ENCODE measurements at places on chromosomes 5 and 9.
A peak's percentile ranks its signal among the peaks of the same experiment; 100 is the strongest.

DNA sequence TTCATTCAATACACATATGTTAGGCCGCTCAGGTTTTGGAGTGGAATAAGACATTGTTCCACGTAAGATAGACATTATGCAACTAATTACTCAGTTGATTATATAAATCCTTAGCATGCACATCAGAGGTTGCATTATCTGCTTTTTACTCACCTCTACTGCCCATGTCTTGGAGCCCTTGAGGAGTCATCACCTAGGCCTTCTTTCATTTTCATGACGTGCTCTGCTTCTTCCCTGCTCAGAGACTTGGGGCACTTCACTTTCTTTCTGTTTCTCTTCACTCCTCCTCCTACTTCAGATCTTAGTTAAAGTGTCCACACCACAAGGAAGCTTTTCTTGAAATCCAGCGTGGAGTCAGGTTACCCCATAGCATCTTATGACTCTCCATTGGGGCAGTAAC lies 241.1 kb downstream of the TLR4 start:
- no peak for DNase-seq

DNA sequence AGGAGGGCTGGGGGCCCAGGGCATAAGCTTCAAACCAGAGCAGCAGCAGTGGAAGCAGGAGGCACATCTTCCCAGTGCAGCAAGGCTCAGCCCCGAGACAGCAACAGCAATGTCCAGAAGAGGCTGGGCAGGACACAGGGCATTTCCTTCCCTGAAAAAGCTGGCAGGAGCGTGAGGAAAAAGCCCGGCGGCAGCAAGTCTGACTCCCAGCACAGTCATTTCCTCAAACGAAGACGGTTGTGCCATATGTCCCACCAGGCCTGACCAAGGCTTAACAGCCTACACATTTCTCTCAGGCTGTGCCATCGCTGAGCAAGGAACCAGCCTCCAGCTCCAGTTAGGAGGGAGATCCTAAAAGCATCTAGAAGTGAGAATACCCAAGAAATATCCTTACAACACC lies 74.5 kb downstream of the APTX start:
- peak; percentile 43 for DNase-seq

- DNase-seq, result no peak
Observed at GRCh38 chr5:428219-428618, 14.8 kb upstream of the EXOC3 start.

GRCh38 chr5:67102708-67103107 lies 93.9 kb downstream of the CD180 start:
- no peak for DNase-seq

DNA sequence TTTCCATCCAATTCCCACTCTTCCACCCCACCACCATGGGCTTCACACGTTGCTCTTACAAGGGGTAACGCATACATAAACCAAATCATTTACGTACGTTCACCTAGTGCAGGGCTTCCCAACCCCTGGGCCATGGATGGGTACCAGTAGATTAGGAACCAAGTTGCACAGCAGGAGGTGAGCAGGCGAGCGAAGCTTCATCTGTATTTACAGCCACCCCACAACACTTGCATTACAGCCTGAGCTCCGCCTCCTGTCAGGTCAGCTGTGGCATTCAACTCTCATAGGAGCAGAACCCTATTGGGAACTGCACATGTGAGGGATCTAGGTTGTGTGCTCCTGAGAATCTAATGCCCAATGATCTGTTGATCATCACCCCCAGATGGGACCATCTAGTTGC lies 82.3 kb downstream of the CEMIP2 start:
- DNase-seq, result no peak

DNA sequence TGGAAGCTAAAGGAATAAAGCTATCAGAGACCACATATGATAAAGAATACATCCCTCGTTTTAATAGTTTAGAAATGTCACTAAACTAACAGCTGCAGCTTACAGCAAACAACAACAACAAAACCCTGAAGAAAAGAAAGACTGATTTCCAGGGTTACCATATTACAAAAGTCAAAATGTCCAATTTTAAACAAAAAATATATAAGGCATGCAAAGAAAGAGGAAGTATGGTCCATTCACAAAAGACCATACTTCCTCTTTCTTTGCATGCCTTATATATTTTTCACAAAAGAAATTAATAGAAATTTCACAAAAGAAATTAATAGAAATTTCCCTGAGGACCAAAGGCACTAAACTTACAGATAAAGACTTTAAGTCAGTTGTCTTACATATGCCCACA lies 354.2 kb downstream of the ARL15 start:
- peak; percentile 29 for DNase-seq

DNA sequence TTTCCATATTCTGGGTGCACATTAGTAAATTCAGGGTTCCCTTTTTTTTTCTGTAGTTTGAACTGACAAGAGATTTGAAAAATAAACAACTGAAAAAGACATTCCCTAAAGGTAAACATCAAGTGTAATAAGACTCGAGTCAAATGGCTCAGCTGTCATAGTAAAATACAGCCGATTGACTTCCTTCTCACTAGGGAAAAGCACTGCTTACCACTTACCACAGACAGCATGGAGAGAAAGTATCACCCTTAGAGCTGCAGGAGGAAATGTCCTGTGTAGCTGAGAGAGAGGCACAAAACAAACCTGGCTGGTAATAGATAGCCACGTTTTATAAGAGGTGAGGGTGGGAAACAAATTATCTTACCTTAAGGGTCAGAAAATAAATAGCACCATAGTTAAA lies 12.1 kb upstream of the DMAC1 start:
- no peak for DNase-seq
